ENCODE measurements at places on chromosomes 1 and 21. TPM values are rescaled to one million over a fixed set of nuclear protein-coding genes. Genes with fewer than 3 reads are reported as not detected.

DNA sequence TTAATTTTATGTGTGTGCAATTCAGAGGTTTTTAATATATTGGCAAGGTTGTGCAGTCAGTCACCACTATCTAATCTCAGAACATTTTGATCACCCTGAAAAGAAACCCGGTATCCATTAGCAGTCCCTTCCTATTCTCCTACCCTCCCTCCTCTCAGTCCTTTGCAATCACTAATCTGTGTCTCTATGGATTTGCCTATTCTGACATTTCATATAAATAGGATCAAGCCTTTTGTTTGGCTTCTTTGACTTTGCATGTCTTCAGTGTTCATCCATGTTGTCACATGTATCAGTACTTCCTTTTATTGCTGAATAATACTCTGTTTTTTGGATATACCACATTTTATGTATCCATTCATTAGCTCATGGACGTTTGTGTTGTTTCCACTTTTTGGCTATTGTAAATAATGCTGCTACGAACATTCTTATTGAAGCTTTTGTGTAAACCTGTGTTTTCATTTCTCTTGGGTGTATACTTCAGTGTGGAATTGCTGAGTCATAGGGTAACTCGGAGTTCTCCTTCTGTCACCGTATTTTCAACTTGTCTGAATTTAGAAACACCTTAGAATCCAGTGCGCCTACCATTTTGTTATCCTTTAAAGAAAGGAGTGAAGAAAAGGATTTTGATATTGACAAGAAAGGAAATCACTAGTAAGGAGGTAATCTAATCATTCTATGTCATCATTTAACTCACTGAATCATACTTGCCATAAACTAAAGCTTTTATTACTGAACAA lies 3.4 kb downstream of the CEP85 start:
- peaks cover 50% of the 10 kb centered on the region for H3K4me1 ChIP-seq
- H3K4me3 ChIP-seq = peak overlapping the region; percentile 12
- peak overlapping the region; percentile 78 for H3K27ac ChIP-seq
- H3K36me3 ChIP-seq = peaks cover 2% of the 10 kb centered on the region
- no peak for DNase-seq

- H3K27me3 ChIP-seq = no peaks in the 10 kb centered on the region
- no peaks in the 10 kb centered on the region for H3K4me1 ChIP-seq
- no peaks in the 10 kb centered on the region for H3K36me3 ChIP-seq
- no peak overlapping the region for H3K4me3 ChIP-seq
- no peak for DNase-seq
These were observed 4.4 kb upstream of the TTC34 start for GRCh38 chr1:2805801-2806430.

Gene HHIPL2
- total RNA-seq = 0.13 TPM

- no peak overlapping the region for H3K4me3 ChIP-seq
- H3K4me1 ChIP-seq = peaks cover 12% of the 10 kb centered on the region
- no peak for DNase-seq
These were observed 62.4 kb upstream of the LRP8 start for GRCh38 chr1:53390261-53390660.

Gene TMEM125
- not detected for total RNA-seq

Data from osteocyte (in vitro differentiated cells).